ENCODE measurements at places on chromosomes 7 and 10.
A peak's percentile ranks its signal among the peaks of the same experiment; 100 is the strongest.

DNA sequence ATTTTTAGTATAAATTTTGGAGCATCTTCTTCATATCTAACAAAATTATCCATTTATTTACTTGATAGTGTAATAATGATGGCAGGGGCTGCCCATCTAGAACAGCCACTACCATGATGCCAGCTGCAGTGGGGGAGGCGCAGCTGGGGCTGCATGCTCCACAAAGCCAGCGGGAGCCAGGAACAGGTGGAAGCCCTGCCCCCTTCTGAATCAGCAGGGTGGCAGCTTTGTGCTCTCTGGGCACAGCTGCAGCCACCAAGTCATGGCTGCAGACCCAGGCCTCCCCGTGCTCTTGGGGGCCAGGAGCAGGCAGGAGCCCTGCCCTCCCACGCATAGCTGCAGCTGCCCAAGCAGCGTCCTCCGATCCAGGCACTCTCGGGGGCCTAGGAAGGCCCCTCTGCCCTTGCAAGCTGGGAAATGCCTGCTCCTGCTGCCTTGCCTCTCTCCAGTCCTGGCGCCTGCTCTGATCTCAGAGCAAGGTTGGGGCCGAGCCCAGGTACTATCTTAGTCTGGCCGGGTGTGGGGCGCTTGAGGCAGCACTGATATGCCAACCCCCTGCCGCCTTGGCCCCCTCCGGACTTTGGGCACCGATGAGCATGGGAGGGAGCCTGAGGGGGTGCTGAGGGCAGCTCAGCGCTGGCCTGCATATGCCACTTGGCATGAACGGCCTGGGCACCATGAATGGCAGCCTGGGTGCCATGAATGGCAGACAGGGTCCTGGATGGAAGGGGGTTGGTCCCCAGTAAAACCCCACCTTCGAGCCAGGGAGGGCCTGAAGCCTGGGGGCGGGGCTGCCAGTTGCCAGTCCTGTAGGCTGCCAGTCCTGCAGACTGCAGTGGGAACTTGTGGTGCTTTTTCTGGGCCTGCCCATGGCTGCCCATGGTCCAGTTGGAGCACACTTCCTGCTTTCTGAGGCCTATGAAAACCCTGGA is 1110.8 kb upstream of the POT1 start:
- DNase-seq, result no peak

DNA sequence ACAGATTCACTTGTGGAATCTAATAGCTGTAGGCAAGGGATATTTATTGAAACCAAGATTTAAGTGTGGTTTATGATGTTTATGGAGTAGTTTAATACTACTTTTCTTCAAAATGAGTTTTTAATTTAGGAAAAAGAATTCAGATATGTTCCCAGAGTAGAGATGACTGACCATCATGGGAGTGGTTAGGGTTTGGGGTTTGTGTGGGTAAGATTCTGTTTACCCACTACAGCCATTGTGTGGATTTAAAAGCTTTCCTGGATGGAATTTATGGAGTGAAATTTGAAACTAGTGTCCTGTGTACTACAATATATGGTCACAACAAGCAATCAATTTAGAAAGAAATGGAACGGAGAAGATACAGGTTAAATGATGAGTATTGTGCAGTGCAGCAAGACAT is 453.5 kb downstream of the AUTS2 start:
- DNase-seq, result peak; percentile 31

DNA sequence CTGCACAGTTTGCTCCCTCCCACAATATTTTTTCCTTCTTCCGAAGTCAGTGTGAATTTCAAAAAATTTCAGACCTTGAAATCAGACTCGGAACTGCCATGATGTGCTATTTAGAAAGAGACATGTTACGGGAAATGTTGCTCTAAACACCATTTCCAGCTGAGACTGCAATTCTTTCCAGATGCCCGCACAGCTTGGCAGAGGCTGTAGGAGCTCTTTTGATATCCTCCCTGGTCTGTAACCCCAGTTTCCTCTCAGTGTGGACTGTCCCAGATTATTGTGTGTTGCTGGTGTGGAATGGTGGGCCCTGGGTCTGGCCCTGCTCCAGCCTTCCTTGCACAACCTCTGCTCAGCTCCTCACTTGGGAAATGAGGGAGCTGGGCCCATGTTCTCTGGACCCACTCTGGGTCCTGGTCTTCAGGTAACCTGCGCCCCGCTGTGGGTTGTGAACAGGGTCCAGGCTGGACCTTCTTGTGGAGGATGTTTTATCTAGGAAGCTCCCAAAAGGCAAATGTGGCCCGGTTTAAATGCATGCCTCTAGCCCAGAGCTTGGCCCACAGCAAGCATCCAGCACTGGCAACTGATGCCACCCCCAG is 172.8 kb upstream of the CXCL12 start:
- DNase-seq, result no peak

- no peak for DNase-seq
Observed at GRCh38 chr10:92038949-92039348, 115.4 kb downstream of the BTAF1 start.

GRCh38 chr7:17814058-17814457 is 126.2 kb downstream of the SNX13 start:
- no peak for DNase-seq

GRCh38 chr7:28160551-28160991 is 20.0 kb downstream of the JAZF1 start:
- no peak for DNase-seq

- DNase-seq, result no peak
Observed at GRCh38 chr7:10268034-10268433, 705.6 kb upstream of the PHF14 start.

DNA sequence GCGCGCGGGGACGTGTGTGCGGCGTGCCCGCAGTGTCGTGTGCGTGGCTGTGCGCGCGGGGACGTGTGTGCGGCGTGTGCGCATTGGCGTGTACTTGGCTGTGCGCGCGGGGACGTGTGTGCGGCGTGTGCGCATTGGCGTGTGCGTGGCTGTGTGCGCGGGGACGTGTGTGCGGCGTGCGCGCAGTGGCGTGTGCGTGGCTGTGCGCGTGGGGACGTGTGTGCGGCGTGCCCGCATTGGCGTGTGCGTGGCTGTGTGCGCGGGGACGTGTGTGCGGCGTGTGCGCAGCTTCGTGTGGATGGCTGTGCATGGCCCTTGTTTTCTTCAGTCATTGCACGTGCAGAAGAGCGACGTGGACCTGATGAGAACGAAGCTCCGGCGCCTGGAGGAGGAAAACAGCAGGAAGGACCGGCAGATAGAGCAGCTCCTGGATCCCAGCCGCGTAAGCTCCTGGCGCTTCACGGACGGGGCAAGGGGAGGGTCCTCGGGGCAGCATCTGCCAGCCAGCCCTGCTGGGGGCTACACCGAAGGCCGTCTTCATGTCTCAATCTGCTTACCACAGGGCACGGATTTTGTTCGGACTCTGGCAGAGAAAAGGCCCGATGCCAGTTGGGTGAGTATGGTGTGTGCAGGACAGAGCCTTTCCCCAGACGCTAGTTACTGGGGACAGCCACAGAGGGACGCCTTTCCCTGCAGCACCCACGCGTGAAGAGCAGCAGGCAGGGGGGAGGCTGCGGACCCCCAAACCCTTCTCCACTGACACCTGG is 19.3 kb downstream of the IQCE start:
- no peak for DNase-seq

GRCh38 chr7:156609010-156609877 is 31.3 kb upstream of the RNF32 start:
- DNase-seq, result no peak

- DNase-seq, result no peak
Observed at GRCh38 chr7:128831178-128831993, 1.2 kb downstream of the FLNC start.

GRCh38 chr10:98587156-98587837 is 140.6 kb upstream of the HPS1 start:
- no peak for DNase-seq

- DNase-seq, result no peak
Observed at GRCh38 chr10:122132331-122132755, 138.8 kb upstream of the BTBD16 start.

GRCh38 chr10:133196936-133197758 is 32.9 kb upstream of the UTF1 start:
- no peak for DNase-seq

DNA sequence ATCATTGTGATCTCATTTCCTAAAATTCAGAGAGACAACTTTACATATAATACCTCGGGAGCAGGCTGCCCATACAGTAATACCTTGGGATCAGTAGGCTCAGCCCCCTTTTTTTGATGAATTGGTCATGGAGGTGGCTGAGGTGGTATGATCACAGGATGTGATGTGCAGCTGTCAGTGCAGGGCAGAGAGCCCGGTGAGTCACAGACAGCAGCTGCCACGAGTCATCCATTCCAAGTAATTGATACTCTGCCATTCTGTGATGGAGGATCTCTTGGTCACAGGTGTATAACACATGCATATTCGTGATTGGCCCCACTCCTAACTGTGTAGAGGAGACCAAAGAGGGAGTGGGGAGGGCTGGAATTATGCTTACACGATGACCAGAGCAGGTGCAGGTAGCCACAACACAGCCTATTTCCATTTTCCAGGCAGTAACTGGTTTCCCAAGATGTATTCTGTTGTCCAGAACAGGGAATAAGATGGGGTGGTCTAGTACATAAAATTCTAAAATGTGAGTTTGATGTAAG is 14.1 kb downstream of the NRCAM start:
- peak; percentile 68 for DNase-seq

- no peak for DNase-seq
Observed at GRCh38 chr10:55287346-55287745, 486.3 kb upstream of the PCDH15 start.

- DNase-seq, result no peak
Observed at GRCh38 chr10:48439581-48440041, 133.1 kb downstream of the MAPK8 start.

DNA sequence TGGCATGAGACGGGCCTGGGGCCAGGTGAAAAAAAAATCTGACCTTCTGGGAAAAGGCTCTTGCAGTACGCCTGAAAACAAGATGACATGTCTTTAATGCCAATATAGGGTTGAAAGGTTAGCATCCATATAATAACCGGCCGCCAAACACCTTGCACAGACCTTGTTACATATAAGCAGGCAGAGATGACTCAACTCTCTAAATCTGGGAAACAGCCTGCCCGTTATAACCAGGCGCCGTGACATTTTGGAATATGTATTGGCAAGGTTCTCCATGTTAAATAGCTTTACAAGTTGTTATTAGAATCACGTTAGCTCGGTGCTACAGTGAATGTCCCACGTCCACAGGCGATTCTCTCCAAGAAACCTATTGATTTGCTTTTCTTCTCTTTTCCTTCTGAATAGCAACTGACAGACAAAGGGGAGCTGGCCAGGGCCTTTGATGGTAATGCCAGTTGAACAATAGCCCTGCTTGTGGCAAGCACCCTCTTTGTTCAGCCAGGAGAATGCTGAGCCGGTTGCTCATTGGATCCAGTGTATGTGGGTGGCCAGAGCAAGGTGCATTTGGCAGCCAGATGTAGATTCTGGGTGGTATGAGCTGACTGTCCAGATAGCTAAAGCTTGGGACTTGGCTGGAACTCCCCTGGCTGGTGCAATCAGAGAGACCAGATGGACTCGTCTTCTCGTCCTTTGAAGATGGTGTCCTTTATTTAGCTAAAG is 80.1 kb upstream of the AUTS2 start:
- no peak for DNase-seq

DNA sequence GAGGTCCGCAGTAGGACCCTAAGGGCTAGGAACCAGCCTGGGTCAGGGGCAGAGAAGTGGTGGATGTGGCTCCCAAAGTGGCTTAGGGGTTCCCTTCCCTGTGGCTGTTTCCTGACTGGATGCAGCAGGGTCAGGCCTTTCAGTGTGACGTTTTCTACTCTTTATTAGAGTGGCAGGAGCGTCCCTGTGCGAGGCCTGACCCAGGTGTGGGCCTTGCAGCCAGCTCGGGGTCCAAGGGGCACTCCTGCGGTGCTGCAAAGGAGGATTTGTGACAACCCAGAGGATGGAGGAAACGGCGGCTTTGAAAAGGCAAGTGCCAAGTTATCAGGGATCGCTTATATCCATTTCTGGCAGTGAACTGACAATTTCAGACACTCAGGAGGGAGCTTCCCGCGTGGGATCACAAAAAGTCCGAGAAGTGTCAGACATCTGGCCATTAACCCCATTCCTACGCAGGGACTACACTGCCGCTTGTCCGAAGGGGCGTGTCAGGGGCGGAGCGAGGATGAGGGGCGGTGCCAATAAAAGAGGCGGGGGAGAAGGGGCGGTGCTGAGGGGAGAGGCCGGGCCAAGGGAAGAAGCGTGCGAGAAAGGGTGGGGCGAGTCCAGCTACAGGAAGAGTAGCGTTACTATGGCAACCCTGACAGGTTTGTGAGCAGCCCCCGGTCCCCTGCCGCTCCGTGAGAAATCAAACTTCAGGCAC is 98.8 kb upstream of the ZNF722 start:
- peak; percentile 57 for DNase-seq
